ENCODE measurements at places on chromosomes 2 and 18.
A peak's percentile ranks its signal among the peaks of the same experiment; 100 is the strongest.

GRCh38 chr2:11356764-11357163 lies 12.3 kb upstream of the ROCK2 start:
- DNase-seq: no peak

DNA sequence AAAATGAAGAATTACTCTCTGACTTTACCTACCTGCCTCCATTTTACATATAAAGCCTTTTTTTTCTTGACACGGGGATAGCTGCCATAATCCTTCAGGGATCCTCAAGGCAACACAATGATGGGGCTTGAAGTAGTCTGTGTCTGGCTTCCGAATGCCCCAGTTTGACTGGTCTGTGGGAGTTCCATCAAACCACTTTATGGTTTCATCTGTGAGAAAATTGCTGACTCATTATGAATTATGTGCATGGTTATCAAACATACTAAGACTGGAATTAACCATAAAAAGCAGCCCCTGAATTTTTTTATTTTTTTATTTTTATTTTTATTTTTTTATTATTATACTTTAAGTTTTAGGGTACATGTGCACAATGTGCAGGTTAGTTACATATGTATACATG lies 117.5 kb downstream of the PLA2R1 start:
- DNase-seq: no peak

GRCh38 chr18:59271606-59272220 lies 1.5 kb downstream of the RAX start:
- DNase-seq: no peak

- no peak for DNase-seq
Observed at GRCh38 chr2:20430035-20430434, 16.8 kb upstream of the RHOB start.

DNA sequence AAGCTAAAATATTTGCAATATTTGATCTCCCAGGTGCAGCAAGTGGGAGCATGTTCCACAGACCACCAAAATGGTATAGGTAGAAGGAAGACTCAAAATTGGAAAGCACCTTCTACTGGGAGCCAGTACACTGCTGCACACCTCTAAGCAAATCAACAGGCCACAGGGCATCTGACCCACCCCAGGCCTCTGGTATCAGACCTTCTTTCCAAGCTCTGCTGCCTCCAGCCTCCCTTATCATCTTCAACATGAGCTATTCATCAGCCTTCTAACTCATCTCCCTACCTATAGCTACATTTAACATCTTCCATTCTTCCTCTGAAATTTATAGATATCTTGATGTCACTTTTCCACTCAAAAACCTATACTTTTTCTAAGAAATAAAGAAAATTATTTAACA lies 294.8 kb downstream of the ZEB2 start:
- no peak for DNase-seq

- DNase-seq: no peak
Observed at GRCh38 chr18:23982155-23983079, 32.1 kb upstream of the TTC39C start.

DNA sequence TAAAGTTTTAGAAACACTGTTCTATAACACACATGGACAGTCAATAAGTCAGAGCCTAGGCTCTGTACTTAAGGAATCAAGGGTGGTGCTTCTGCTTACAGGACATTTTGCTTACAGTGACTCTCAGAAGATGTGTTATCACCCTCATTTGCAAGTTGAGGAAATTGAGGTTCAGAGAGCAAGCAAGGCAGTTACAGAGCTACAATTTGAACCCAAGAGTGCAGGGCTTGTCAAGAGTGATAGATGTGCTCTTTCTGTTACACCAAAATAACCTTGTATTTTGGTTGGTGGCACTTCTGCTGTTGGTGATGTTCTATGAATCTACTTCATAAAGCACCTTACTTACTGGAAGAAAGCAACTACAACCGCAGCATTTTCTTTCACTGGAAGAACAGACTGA lies 170.2 kb downstream of the THADA start:
- no peak for DNase-seq

- no peak for DNase-seq
Observed at GRCh38 chr2:72803151-72803550, 22.7 kb downstream of the EXOC6B start.

- DNase-seq: no peak
Observed at GRCh38 chr2:2332381-2332780, 1.3 kb upstream of the MYT1L start.

DNA sequence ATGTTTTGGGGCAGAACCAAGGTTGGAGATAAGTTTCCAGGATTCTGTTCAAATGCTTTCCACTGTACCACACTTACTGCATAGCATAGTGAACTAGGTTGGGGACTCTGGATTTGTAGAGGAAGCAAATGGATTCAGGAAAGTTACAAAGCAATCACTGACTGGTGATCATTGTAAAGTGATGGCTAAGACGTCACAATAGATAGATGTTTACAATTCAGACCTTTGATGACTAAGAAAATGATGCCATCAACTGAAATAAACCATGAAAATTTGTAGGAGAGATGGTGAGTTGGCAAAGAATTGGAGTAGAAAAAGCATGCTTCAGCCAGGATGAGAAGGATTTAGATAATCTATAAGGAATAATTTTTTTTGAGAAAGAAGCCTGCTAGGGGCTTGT lies 178.0 kb downstream of the UBE2E3 start:
- DNase-seq: no peak

- no peak for DNase-seq
Observed at GRCh38 chr2:129707800-129708199, 271.7 kb upstream of the RAB6C start.

DNA sequence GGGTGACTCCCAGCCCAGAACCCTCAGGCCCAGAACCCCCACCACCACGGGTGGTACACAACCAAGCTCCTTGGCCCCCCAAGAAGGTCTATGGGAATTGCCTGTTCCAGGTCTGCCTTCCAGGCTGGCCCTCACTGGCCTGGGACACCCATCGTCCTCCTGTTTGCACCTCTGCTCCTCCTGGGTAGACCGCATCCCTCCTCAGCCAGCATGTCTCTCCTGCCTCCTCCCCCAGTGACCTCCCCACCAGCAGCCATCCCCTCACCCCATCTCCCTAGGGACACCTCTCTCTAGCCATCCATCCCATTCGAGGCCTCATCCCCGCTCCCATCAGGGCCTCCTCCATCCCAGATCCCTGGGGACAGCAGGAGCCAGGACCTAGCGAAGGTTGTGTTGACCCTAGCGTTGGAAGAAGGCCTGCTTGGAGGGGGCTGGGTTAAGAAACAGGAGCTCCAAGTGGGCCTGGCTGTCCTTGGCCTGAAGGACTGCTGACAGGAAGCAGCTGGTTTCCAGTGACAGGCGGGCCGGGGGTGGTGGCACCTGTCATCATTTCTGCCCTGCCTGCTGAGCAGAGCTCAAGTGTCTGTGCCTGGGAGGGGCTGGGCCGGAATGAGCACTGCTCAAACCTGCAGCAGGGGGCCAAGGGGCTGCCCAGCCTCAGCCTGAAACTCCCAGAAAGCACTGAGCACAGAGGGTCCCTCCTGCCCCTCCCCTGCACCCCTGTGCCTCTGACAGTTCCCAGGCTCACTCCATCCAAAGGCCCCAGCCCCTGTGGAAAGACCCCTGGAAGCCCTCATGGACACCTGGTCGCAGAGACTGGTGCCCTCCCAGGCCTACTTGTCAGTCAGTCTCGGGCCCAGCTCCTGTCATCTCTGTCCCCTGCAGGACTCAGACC lies 96.0 kb upstream of the OTOS start:
- DNase-seq: peak; percentile 6

DNA sequence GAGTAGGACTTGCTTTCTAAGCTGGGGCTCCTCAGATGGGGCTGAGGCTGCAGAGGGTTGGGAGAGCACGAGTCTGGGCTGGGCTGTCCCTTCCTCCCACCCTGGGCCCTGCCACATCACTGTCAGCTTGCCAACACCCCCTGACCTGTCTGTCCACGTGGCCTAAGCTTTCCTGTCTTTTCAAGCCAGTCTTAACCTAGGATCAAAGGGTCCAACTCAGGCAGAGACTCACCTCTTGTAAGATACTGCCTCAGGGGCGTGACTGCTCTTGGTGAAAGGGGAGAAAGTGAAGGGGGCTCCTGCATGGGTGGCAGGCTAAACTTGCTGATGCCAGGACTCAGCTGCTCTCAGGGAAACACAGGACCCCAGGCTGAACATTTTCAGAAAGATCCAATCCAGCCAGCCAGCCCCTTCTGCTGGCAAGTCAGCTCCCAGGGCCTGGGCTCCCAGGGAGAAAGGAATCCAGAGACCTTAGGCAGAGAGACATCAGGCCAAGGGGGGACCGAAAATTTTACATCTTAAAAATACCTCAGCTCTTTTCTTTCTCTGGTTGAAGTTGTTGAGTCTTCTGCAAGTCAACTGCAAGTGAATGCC lies 144.2 kb upstream of the ID2 start:
- no peak for DNase-seq

DNA sequence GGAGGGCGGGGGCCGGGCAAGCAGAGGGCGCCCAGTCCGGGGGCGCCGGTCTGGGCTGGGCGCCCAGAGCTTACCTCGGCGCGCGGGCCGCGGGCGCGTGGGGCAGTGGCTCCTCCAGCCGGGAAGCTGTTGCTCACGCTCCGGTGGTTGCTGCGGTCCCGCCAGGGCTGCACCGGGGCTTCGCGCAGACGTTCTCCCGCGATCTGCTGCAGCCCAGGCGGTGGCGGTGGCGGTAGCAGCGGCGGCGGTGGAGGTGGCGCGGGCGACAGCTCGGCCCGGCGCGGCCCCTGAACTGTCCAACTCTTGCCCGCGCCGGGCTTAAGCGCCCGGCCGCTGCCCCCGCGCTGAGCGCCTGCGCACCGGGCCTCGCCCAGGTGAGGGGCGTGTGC lies 391 bp downstream of the ZNF385B start:
- peak; percentile 45 for DNase-seq

GRCh38 chr2:222572751-222573174 lies 83.1 kb downstream of the FARSB start:
- DNase-seq: no peak

GRCh38 chr2:236163471-236164200 lies 4.5 kb downstream of the GBX2 start:
- no peak for DNase-seq

DNA sequence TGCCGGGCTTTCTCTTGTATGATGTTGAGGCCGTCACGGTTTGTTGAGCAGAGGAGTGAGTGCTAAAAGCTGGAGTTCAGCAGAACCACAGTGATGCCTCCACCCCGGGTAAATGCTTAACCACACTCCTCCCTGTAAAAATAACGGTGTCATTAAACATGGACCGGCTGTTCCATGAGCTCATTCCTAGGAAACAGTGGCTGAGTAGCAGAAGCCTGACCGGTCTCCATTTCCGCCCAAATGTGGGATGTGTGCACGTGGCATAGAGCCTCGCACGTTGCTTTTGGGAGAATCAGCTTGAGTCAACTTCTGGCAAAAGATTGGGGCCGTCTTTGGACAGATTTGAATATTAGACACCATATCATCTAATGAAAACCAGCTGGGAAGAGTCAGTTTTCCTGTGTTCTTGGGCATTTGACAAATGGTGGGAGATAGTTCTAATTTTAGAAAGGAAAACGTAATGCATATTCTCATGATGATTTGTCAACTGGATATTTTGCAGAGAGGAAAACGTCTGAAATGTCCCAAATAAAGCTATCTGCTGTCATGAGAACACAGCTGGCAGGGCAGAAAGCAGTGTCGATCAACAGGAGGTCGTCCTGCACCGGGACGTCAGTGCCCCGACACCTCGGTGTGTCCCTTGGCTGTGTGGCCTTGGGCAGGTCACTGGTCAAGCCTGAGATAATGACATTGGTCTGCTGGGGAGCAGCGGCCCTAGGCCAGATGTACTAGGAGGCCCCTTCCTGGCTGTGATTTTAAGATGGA lies 42.4 kb downstream of the LRRFIP1 start:
- DNase-seq: no peak

DNA sequence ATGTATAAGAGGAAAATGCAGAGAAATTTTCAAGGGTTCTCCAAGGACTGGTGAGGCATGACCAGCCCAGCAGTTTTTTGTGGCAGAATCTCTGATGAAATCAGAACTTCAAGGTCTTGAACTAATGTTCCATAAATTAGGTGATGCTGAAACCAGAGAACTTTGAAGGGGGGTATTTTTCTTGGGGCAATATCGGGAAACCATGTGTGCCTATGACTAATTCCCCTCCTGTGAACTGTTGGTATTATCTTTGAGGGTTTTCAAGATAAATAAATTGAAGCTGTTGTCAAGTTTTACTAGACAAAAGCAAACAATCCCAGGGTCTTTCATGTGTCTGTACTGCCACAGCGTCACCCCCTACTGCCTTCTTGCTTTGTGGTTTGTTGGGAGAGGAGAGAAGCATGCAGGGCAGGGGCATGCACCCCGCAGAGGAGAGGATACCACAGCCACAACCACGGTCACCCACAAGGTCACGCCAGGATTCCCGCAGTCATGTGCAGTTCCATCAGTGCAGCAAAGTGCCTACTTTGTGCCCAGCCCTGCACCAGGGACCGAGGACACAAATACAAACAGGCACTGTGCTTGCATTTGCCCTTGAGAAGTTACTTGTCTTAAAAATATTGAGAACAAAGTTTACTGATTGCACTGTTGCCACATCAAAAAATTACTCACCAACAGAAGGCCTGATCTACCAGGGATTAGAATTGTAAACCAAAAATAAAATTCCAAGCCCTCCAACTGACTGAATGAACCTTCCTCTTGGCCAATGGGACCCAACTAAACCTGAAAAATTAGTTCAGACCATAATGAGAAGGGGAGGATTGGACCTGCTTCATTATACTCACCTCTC lies 413.3 kb upstream of the TRIB2 start:
- DNase-seq: no peak

DNA sequence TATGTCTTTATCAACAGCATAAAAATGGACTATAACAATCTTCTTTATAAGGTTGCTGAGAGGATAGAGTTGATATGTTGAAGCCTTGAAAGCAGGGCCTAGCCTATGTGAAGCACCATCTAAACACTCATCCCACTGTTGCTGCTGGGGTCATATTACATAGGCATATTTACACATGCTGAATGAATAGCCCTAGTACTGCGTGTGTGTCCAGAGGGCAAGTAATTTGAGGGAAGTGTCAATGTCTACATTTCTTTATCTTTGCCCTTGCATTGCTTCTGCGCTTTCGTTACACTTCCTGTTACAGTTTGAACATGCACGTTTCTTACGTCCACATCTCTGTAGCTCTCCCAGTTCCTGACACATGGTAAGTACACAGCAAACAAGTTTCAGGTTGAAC lies 280.3 kb upstream of the ATP5MC3 start:
- DNase-seq: no peak

GRCh38 chr2:107174171-107174570 lies 288.2 kb upstream of the ST6GAL2 start:
- DNase-seq: no peak

DNA sequence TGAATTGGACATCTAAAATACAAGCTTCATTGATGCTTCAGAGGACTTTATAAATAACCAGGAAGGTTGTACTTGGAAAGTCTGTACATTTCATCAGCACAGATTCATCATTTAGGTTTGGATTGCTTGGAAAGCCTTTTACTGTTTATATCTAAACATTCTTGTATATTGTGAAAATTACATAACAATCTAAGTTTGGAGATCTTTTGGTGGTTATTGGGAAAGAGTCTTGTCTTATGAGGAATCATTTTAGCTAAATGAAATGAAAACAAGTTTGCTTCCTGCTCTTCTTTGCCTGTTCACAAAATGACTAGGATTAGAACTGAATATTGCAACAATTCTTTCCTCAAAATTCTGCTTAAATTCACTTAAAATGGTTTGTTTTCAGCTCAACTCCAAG lies 79.3 kb downstream of the ABI2 start:
- DNase-seq: no peak

GRCh38 chr2:168643979-168644378 lies 158.5 kb upstream of the NOSTRIN start:
- no peak for DNase-seq
